ENCODE measurements at places on chromosomes 5 and 9.

- no peak for DNase-seq
These were observed 42.2 kb upstream of the ANKRD33B start for GRCh38 chr5:10521466-10522223.

DNA sequence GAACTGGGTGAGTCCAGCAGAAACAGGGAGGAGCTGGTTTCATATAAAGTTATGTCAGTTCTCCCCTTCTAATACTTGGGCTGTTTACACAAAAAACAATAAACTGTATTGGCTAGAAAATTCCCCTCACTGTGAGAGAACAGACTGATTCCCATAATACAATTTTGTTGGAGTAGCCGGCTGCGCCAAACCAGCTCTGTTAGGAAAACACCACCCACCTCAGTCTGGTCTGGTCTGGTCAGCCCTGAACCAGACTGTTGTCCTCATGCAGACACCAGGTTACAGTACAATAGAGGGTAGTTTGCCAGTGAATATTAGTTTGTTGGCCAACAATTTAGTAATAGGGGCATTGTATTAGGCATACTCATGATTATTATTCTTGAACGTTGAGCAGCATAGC lies 356.4 kb downstream of the EFNA5 start:
- DNase-seq: no peak

DNA sequence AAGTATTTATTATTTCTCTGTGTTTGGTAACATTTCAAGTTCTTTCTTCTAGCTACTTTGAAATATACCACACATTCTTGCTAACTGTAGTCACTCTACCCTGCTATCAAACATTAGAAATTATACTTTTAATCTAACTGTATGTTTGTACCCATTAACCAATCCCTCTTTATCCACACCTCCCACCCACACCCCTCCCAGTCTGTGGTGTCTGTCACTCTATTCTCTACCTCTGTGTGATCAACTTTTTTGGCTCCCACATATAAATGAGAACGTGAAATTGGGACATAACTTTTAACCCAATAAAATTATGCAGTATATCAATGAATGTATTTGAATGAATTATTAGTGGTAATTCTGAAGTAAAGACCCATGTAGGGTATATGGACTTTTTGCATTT lies 79.7 kb downstream of the PBX3 start:
- no peak for DNase-seq

GRCh38 chr5:76718381-76718832 lies 2.5 kb downstream of the F2R start:
- no peak for DNase-seq

DNA sequence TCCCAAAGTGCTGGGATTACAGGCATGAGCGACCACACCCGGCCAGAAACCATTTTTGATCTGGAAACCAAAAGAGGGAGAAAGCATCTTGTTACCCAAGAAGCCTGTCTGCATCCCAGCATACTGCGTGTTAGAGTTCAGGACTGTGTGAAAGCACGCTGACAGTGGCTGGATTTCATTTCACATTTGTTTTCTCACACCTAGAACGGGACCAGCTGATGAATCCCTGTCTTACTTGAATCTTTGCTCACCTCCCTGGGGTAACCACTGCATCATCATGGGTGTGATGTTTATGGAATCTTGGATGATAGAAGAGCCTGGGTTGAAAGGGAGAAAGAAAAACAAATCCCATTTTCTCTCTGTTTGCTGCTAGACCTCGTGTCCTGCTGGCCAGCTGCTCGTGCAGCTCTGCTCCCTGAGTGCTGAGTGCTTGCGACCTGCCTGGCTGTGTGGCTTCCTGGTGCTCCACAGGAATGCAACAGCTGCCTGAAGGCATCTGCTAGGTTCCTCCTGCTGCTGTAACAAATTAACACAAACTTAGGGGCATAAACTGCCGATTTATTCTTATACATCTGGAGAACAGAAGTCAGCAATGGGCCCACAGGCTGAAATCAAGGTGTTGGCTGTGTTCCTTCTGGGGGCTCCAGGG lies 378.3 kb upstream of the DAP start:
- no peak for DNase-seq

DNA sequence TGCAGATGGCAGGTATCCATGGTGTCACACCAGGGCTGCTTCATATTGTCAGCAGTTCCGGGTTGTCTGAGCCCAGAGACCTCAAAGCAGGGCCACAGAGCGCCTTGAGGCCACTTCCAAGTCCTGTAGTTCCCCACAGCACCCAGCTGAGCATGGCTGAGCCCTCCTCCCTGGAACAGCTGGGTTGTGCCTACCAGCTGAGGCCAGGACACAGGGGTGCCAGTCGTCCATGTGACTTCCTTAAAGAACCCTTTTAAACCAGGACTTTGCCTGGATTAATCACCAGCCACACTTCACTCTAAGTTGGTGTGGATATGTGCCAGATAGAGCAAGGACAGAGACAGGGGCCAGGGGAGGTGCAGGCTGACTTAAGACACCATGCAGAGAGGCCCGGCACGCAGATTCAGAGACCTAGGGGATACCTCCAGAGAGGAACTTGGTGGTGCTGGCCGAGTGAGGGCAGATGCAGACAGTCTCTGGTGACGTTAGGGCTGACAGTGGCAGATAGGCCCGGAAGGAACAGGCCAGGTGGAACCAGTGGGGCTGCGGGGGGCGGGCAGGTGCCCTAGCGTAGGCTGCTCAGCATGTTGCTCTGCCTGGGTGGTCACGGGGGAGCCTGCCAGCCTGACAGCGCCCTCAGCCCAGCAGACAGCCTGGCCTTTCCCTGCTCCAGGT lies 142.7 kb downstream of the CACNA1B start:
- no peak for DNase-seq

DNA sequence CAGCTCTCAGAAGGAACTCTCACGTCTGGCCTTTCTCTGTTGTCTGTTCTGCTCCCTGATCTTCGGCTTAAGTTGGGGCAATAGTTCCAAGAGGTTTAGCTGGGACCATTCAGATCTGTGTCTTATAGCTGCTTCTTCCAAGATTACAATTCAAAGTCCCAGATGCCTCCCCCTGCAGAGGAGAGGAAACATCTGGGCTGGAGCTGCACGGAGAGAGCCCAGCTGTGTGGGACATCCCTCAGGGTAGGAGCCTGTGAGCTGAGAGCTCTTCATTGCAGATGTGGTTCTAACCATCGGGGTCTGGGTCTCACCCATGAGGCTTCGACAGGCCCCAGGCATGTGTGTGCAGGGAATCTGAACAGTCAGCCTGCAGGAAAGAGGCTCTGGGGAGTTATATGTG lies 9.0 kb upstream of the PHF19 start:
- DNase-seq: no peak

DNA sequence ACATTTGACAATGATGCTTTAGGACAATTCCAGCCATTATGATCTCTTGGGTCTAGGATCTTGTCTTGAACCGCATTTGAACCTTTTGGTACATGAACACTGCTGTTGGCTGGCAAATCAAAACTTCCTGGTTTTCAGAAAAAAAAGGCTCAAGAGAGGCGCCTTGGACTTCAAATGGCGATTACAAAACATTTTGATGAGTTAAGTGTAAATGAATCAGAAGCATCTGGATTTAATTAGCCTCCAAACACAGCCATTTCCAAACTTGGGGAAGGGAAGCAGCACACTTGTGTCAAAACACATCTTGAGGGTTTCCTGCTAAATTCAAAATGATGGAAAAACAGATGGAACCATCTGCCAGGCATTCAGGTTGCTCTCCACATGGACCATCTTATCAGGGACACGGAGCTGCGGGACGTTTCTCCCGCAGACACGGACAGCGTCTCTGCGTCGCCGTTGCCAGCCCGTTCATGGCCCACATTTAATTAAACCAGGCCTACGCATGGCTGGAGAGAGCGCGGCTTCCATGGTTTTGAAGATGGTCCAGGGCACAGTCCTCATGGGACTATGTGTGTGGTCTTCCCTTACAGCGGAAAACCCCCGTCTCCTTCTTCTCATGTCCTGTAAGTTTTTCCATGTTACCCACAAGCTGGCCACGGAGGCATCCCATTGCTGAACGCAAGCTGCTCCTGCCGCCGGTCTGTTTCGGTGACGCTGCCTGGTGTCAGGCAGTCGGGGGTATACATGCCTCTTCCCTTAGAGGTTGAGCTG lies 55.8 kb upstream of the PTCH1 start:
- DNase-seq: no peak

- no peak for DNase-seq
These were observed 110.0 kb upstream of the TUT7 start for GRCh38 chr9:86464242-86464641.

DNA sequence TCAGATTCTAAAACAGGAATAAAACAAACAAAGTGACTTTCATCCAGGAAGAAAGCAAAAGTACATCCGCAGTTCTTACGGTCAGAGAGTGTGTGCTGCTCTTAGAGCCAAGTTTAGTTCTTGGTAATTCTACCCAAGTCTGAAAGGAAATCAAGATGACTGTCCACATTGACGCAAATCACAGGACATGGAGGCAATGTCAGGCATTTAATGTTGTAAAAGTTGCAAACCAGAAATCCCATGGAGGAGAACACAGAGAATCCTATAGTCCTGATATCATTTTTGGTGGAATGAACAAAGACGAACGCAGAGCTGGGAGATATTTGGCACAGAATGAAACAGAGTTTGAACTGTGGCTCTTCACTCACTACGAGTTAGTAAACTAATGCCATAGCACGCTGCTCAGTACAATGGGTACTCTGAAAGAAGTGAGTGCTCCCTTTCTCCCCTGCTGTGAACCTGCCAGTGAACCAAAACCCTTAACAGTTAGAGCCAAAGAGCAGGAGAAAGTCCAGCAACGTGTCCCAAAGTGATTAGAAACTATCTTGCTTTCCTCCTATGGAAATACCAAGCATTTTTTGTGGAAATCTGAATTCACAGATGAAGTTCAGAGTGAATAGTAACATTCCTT lies 74.3 kb downstream of the MUSK start:
- DNase-seq: no peak

DNA sequence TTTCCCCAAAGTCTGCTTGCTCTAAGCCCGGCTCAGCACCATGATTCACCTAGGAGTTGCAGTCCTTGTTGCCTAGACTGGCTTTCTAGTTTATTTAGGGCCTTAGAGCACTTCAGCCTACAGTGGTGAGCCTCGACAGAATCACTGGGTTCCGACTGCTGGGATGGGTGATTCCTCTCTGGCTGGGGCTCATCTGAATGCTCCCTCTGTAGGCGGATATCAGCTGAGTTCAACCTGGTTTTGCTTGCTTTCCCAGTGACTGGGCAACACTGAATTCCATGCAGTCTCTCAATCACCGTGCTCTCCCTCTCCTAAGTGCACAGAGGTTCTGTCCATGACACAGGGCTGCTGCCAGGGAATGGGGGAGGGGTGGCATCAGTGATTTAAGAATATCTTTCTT lies 54.1 kb downstream of the OSMR start:
- no peak for DNase-seq

GRCh38 chr9:115115117-115115880 lies 2.7 kb downstream of the TNC start:
- DNase-seq: peak; percentile 25

GRCh38 chr9:7811677-7812076 lies 12.1 kb upstream of the DMAC1 start:
- no peak for DNase-seq

- no peak for DNase-seq
These were observed 53.7 kb upstream of the SMIM15 start for GRCh38 chr5:61215996-61216395.

DNA sequence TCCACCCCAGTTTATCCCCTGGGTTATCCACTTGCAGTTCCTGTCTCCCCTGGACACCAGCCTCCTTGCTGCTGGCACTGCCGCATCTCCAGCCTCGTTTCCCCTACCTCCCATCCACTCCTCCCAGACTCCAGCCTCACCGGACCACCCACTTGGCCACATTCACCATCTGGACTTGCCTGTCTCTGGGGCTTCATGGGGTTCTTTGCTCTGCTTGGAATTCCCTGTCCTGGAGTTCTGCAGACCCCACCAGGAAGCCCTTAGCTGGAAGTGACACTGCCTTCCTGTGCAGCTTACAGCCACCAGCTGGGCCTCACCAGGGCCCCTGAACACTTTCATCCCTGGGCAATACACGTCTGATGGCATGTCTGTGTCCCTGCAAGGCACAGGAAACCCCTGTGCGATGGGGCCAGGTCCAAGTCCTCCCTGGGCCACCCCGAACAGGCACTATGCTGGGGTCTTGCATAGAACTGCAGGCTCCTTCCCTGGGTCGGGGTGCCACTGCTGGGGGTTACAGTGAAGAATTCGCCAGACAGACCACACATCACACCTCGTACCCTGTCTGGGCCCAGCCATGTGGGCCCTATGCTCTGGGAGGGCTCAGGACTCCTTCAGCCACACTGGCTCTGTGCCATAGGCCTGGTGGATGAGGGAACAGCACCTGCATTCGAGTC lies 3.0 kb downstream of the FLT4 start:
- DNase-seq: no peak

DNA sequence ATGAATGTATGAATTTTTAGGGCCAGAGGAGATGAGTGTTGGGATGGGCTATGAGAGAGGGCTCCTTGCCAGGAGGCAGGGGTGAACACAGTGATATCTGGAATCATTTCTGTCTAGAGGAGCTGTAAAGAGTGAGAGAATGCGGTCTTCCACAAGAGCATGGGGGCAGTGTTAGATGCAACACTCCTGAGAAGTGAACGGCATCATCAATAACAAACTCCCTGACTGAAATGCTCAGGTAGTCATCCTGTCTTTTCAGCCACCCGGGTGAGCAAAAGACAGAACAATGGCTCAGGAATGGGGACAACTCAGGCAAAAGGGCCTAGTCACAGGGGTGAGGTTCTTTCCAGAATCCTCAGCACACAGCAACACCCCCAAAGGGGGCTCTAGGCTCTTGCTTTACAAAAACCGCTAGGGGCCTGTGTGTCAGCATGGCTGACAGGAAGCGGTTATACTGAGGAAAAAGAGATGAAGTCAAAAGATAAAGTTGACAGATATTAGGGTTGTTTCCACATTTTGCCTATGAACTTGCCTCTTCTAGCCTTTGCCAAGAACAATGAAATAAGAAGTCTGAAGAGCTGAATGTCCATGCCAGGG lies 104.6 kb upstream of the LRRTM2 start:
- DNase-seq: no peak

GRCh38 chr5:108432024-108432423 lies 50.1 kb upstream of the FBXL17 start:
- no peak for DNase-seq

DNA sequence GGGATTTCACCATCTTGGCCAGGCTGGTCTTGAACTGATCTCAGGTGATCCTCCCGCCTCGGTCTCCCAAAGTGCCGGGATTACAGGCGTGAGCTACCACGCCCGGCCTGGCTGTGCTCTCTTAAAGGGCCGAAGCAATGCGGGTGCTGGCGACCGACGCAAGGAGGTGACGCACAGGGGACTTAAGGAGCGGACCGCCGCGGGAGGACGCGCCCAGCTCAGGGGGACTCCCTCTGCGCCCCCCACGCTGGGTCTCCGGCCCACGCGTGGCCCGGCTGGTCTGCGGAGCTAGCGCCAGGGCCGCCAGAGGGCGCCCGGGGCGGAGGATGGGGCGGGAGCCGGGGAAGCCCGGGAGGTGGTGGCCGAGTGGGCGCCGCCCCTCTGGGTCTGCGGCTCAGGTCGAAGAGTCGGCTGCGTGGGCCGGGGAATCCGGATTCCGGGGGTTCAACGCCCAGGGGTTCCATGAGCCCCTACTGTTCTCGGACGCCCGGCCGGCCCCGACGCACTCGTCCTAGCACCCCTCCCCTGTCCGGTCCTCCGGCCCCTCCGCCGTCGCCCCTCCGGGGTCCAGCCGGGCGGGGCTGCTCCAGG lies 502 bp upstream of the CERCAM start:
- peak; percentile 94 for DNase-seq

Measured in H54 (cell line).